ENCODE measurements at places on chromosomes 6 and 20.

DNA sequence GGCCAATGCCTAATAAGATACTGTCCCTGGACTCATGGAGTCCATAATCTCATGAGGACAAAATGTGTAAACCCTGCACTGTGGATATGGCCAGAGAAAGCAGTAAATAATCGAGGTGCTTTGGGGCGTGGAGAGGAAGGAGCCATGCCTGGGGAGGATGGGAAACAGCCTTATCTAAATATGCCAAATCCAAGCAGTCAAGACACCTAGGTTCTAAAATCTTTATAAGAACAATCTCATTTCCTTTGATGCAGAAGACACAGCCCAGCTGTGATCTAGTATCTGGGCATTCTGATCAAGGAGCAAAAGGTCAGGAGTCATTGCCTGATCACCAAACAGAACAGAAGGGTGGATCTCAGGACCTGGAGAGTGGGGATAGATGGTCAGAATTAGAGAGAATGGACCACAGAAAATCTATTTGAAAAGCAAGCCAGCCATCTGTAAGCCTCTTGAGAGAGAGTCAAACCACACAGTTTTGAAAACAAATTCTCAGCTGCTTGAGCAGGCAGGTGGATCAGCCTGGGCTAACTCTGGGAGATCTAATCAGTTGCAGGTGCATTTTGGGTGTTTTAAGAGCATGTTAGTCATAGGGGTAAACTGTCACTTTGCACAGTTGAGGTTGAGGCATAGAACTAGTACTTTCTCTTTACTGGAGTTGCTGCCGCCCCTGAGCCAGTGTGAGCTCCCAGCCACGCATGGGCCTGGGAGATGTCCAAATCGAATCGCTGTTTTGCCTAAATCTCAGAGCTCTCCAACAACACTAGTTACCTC, 130.8 kb upstream of the TNFAIP3 start:
- DNase-seq = no peak

DNA sequence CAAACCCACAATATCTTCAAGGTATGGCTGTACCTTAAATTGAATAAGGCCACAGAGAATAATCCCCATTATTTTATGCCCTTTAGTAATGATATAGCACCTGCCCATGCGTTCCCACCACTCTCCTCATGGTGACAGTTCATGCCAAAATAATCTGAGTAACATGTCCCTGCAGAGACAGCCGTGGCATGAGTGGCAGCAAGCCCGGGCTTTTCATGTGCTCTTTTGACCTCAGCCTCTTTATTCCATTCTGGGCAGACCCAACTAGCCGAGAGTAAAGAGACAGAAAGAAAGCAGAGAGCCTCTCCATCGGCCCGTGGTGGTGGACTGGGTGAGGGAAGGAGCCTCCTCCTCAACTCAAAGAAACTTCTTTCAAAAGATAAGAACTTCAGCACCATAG, 19.9 kb upstream of the POPDC3 start:
- DNase-seq = no peak

DNA sequence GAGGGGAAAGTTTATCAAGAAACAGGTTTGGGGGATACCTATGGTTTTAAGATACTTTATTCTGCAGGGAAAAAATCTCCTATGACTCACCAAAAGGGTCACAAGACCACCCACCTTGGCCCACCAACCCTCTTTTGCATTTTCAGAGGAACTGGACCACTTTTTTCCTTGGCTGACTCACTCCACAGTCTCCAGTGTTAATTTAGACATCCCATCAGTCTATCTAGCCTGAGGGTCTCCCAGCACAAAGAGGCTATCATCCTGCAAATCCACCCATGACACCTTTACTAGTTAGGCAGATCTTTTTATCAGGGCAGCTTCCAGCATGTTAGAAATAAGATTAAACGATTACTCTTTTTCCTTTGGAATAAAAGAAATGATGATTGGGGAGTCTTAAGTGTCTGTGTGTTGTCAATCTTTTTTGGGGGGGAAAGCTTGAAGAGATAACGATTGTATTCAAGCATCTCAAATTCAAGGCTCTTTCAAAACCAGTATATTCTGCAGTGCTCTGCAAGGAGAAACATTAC, 138.1 kb upstream of the RIN2 start:
- no peak for DNase-seq

GRCh38 chr20:22394583-22394982, 189.8 kb downstream of the FOXA2 start:
- no peak for DNase-seq

- no peak for DNase-seq
Observed at GRCh38 chr6:24195836-24196597, 70.0 kb downstream of the NRSN1 start.

GRCh38 chr6:20778459-20778858, 244.2 kb downstream of the CDKAL1 start:
- DNase-seq = no peak
